ENCODE measurements at places on chromosomes 3 and 15. TPM values are rescaled to one million over a fixed set of nuclear protein-coding genes. Genes with fewer than 3 reads are reported as not detected.
A peak's percentile ranks its signal among the peaks of the same experiment; 100 is the strongest.

GOLGA8M gene
- total RNA-seq, result 16.0 TPM

MAP1A gene
- total RNA-seq, result 32.4 TPM

DTWD1 gene
- 62.1 TPM for total RNA-seq

- DNase-seq, result no peak
Measured at GRCh38 chr15:58437531-58438105, 5.8 kb downstream of the LIPC start.

DNA sequence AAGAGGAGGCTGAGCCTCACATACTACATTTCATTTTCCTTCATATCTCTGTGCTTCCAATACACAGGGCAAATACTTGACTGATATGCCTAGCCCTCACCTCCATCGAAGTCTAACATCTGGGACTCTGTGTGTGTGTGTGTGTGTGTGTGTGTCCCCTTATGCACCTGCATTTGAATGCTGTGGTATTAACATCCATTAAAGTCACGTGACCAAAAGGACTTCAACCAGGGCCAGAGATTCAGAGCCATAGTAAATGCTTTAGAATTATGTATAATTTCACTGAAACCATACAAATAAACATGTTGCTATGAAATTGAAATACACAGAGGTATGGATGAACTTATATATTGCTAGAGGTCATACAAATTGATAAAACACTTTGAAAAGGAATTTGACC, 165.8 kb upstream of the SEMA6D start:
- no peak for DNase-seq

- no peak for DNase-seq
Measured at GRCh38 chr15:52288051-52288942, 7.3 kb downstream of the MYO5C start.

DNA sequence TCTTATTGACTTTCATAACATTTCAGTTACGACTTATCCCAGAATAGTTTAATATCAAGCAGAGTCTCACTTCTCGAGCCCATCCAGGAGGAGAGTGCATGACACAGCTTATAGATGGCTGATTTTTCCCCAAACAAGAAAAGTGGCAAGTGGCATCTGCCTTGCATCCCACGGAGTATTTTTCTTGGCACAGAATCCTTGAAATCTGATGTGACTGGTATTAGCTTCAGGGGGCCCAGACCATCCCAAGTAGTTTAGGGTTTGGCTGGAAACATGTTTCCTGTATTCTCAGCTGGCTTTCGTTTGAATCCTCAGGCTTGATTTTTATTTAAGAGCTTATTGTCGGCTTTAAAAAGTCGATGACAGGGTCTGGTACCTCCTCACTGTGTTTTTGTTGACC, 20.7 kb upstream of the FBXL22 start:
- DNase-seq, result no peak

TATDN2 gene
- 31.7 TPM for total RNA-seq

GALNT15 gene
- total RNA-seq, result 54.4 TPM

- no peak for DNase-seq
Measured at GRCh38 chr3:183340222-183340621, 87.2 kb downstream of the B3GNT5 start.

NANOGP8 gene
- 0.98 TPM for total RNA-seq

DNA sequence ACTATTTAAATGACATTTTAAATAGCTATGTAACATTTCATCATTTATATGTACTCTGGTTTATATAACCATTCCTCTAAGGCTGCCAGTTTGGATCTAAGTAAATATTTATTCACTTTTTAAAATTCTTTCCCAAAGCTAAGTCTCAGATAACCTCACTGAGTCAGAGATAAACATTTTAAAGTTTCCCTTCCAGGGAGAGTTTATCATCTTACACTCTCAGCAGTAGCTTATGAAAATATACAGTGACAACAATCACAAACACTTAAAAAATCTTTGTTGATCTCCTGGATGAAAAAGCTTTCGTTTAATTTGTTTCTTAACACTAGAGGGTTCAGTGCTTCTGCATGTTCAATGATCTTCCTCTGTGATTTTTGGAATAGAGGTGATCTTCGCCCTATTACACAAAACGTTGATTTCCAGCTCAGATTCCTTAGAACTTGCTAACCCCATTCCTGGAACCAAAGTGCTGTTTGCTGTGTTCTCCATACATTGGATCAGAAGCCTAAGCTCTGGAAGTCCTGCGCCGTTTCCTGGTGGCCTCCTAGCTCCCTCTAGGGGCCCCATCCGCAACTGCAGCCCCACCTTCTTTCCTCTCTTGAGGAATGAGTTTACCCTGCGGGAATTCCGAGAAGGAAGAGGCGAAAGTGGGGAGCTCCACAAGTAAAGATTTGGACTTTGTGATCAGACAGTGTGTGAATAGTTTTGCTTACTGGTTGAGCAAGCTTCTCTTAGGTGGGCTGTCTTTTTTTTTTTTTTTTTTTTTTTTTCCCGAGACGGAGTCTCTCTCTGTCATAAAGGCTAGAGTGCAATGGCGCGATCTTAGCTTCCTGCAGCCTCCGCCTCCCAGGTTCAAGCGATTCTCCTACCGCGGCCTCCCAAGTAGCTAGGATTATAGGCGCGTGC, 29.3 kb upstream of the SACM1L start:
- peak; percentile 83 for DNase-seq

Measured in sciatic nerve (tissue), 2 donors.